ENCODE measurements at places on chromosomes 5 and 9.

DNA sequence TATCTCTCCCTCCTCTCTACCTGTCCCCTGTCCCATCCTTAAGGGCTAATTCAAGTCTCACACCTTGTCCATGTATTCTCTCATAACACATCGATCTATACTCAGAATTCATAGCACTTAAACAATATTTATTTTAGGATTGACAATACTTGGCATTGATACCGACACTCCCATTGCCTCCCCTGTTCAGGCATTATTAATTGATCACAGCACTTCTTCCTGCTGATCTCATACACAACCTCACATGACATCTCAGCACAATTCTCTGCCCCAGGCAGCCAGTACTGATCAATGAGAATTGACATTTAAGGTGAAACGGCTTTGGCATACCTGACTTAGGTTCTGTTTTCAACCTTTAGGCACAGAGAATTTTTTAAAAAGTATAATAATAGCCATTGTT is 582.4 kb upstream of the BRINP1 start:
- no peak overlapping the region for H3K4me3 ChIP-seq
- no peaks in the 10 kb centered on the region for H3K4me1 ChIP-seq
- no peaks in the 10 kb centered on the region for H3K36me3 ChIP-seq
- DNase-seq = no peak

- H3K4me1 ChIP-seq = no peaks in the 10 kb centered on the region
- peaks cover 19% of the 10 kb centered on the region for H3K36me3 ChIP-seq
- no peak overlapping the region for H3K4me3 ChIP-seq
- no peak overlapping the region for H3K27ac ChIP-seq
Measured at GRCh38 chr5:179747811-179748210, 15.2 kb downstream of the MAML1 start.

DNA sequence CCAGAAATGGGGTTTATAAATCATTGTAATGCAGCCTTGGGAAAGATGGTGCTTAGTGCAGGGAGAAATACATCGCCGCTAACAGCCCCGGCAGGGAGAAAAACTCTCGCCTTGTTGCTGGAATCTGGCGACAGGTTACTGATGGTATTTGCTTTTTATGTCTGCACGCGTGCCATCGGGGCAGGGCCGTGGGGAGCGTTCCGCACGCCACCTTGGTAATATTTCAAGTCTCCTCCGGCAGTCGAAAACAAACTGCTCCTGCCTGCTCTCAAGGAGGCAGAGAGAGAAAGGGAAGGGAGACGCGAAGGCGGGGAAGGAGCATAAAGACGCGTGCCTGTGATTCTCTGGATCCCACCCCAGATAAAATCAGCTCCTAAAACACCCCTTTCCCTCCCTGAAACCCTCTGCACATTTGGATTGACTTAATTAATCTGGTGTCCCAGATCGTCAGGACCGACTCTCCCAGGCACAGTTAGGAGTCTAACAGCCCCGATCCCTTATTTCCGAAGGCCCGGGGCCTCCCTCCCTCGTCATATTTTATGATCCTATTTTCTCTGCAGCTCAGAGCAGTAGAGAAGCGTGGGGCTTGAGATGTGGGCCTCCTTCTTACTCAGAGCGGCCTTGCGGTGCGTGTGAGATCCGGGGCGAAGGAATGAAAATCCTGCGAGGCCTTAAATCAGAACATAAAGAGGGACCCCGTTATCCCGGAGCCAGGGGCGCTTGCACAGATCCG is 47.7 kb downstream of the CFAP77 start:
- no peaks in the 10 kb centered on the region for H3K36me3 ChIP-seq
- H3K4me1 ChIP-seq = no peaks in the 10 kb centered on the region
- H3K27ac ChIP-seq = no peak overlapping the region
- no peak for DNase-seq

DNA sequence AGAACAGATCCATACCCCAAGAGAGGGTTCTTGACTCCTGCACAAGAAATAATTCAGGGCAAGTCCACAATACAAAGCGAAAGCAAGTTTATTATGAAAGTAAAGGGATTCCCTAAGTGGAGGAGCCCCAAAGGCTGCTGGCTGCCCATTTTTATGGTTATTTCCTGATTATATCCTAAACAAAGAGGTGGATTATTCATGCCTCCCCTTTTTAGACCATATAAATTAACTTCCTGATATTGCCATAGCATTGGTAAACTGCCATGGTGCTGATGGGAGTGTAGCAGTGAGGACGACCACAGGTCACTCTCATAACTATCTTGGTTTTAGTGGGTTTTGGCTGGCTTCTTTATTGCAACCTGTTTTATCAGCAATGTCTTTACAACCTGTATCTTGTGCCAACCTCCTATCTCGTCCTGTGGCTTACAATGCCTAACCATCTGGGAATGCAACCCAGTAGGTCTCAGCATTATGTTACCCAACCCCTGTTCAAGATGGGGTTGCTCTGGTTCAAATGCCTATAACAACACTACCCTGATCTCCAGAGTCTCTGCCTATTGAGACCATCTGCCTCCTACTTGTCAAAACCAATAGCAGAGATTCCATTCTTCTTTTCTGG is 154.4 kb upstream of the GRAMD2B start:
- no peaks in the 10 kb centered on the region for H3K27me3 ChIP-seq
- H3K36me3 ChIP-seq = no peaks in the 10 kb centered on the region
- H3K27ac ChIP-seq = no peak overlapping the region
- DNase-seq = no peak

All from DND-41 (cell line).